ENCODE measurements at places on chromosomes 4 and X. TPM values are rescaled to one million over a fixed set of nuclear protein-coding genes. Genes with fewer than 3 reads are reported as not detected.

ARSJ gene
- 13.8 TPM for total RNA-seq

CFI gene
- 4.2 TPM for total RNA-seq

HSPA4L gene
- 7.5 TPM for total RNA-seq

IRF2 gene
- 36.4 TPM for total RNA-seq

LRCH2 gene
- 5.1 TPM for total RNA-seq

CNGA1 gene
- total RNA-seq = not detected

GPR78 gene
- total RNA-seq = not detected

ARX gene
- total RNA-seq = not detected

TRIM60 gene
- not detected for total RNA-seq

CLNK gene
- total RNA-seq = not detected

RAB9B gene
- 0.34 TPM for total RNA-seq

SCD5 gene
- 22.1 TPM for total RNA-seq

HTT gene
- total RNA-seq = 72.6 TPM

GIMD1 gene
- not detected for total RNA-seq

- no peak for DNase-seq
These were observed 53.1 kb downstream of the ABLIM2 start for GRCh38 chr4:8105306-8106100.

GRCh38 chr4:1983846-1984405, 24.8 kb downstream of the NELFA start:
- DNase-seq = no peak

- no peak for DNase-seq
These were observed 43.9 kb upstream of the FAM9A start for GRCh38 chrX:8845060-8845459.

- DNase-seq = no peak
These were observed 208.9 kb downstream of the ADAMTS3 start for GRCh38 chr4:72360075-72360474.

DNA sequence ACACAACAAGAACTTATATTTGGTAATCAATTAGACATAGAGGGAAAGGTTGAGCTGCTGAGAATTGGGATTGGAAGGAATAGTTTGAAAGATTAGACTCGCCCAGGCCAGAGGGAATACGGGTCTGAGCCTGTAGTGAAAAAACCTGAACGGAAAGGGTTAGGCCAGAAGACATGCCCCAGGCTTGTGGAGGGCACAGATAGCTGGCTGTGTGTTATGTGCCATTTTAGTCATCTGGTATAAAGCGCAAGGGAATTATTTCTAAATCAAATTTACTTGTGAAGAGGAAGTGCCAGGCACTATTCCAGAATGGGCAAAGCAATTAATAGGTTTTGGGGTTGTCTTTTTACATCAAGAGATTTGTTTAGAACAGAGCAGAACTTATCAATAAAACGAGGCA, 187.5 kb upstream of the ANKRD50 start:
- no peak for DNase-seq

GRCh38 chr4:54066718-54067129, 2.3 kb upstream of the CHIC2 start:
- no peak for DNase-seq

GRCh38 chr4:128162434-128162833, 101.3 kb downstream of the LARP1B start:
- no peak for DNase-seq

GRCh38 chrX:129719268-129719667, 19.5 kb upstream of the XPNPEP2 start:
- DNase-seq = no peak

GRCh38 chr4:150464523-150464922, 117.4 kb upstream of the MAB21L2 start:
- no peak for DNase-seq

DNA sequence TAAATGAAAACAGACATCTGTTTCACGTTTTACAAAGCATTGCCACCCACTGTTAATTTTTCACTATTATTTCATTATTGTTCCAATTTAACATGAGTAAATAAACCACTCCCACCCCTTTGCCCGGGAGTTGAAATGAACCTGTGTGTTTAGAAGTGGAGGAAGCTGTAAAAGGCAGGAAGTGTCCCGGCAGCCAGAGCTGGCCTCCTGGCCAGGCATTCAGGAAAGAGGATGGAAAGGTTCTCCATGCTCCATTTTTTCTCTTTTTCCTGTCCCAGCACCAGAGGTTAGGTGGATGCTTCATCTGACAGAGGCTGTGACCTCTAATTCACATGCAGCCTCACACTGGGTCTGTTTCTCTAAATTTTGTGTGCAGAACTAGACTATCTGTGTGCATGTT, 55.5 kb upstream of the LNX1 start:
- DNase-seq = no peak

DNA sequence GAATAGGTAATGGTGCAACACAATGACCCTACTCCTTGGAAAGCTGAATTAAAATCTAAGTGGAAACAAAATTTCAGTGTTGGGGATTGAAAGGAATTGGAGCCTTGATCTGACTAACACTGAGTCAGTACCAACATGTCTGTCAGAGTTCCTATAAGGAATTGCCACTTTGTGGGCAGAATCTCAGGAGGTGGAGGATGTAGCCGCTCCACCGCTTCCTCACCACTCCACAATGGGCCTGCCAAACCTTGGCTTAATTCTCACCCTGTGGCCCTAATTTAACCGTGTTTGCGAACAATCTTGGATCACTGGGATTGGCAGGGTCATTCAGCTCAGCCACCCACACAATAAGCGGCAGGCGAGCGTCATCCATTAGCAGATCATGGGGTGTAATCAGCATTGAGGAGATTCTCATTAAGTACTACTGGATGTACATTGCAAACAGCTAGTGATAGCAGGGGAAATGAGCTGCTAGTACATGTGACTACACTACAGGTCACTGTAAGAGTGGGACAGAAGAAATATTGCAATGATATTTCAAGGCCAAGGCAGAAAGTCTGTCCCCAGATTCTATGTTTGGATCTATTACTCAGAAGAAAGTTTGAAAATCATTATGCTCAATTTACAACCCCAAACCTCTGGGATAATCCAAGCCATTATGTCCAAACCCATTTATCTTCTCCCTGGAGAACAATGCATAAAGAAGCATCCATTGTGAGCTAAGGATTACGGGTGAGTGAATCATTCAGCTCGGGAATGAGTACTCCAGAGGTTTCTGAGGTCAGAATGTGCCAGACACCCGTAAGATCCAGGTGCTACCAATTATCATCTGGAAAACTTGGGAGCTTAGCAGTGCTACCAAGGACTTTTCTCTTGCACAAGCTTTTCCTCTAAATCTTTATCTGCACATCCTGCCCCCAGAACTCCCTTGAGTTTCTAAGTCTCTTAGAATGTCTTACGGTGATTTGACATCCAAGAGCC, 5.8 kb downstream of the SRPX start:
- DNase-seq = no peak

DNA sequence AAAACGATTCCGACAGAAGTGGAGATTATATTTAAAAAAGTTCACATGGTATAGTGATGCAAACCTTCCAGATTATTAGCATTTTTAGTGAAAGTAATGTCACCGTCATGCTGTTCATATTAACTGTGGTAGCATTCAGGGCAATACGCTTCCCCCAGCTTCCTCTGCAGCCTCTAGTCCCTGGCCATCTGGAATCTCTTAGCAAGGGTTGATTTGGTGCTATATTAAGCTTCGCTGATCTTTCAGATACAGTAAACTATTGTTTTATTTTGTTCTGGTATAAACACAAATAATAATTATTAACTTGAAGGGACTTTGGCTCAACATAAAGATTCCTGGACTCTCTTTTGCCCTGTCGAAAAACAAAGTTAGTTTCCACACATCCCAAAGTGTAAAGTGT, 1080.5 kb upstream of the TENM3 start:
- DNase-seq = no peak

GRCh38 chrX:109774706-109775105, 41.6 kb upstream of the ACSL4 start:
- DNase-seq = peak; percentile 16

GRCh38 chr4:53717064-53717549, 125.8 kb upstream of the LNX1 start:
- DNase-seq = no peak

- DNase-seq = no peak
These were observed 1661.6 kb upstream of the PCDH7 start for GRCh38 chr4:29058531-29058930.

DNA sequence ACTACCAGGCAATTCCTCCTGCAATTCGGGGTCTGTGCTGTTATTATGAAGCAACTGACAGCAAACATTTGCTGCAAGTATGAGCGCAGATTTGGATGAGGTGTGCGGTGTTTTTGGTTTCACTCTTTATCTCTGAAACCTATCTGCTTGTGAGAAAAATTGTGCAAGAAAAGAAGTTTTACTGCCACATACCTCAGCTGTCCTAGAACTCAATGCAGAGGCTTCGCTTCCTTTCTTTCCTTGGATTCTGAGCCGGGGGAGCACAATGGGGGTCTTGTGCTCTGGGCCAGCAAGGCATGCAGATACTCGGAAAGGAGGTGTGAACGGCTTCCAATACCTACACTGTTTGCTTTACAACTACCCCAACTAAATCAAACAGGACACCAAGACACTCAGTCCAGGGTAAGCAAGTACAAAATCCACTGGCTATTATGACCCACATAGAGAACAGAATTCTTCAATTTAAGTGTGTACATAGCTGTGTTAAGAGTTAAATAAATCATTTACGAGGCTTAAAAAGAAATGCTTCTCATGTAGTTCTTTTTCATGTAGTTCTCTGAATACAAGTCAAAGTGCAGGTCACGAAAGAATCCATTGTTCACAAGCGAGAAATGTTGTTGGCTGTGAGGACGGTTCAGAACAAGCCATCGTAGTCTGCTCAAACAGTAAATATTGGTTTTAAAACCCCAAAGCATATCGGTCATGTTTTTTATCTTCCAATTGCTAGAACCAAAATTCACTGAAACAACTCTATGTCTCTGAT, 1.1 kb downstream of the SORBS2 start:
- no peak for DNase-seq

DNA sequence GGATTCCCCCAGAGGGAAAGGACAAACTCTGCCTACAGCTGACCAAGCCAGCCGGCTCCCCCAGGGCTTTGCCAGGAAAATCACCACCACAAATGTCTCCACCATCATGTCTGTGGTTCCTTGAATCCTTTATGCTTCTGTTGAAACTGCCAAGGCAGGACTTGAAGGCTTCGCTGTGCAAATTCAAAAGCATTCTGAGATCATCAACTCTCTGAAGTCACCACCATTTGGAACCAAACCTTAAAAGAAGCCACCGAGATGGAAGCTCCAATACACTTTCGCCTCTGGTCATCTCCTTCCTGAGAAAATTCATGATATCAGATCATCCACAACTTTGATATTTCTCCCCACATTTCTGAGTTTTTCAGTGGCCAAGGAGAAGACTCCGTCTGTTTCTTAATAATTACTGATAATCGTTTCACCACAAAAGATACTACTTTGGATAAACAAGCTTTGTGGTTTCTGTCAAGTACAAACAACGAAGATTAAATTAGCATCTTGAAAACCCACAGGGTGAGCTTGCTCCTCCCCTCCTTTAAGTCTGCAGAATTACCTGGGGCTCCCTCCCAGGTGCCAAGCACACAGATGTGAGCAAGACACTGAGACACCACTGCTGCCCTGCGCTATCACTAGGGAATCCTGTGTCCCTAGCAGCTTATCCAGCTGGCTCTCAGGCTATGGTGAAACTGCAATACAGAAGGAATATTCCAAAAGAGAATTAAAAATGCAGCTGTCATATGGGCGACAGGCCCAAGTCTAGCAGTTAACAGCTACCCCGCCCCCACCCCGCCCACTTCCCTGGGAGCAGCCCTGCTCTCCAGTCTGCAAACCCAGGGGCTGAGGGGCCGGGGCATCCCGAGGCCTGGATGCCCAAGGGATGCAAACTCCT, 125.0 kb upstream of the TBL1X start:
- no peak for DNase-seq

- DNase-seq = no peak
These were observed 1614.9 kb downstream of the ARAP2 start for GRCh38 chr4:34629451-34629850.

- no peak for DNase-seq
These were observed 45.8 kb upstream of the CLCN4 start for GRCh38 chrX:10110984-10111363.

- DNase-seq = no peak
These were observed 731 bp upstream of the GPC3 start for GRCh38 chrX:133985967-133986683.

GRCh38 chrX:31353095-31353494, 281.3 kb upstream of the FTHL17 start:
- peak; percentile 48 for DNase-seq

GRCh38 chr4:16140879-16141249, 57.0 kb upstream of the PROM1 start:
- DNase-seq = peak; percentile 99

- no peak for DNase-seq
These were observed 74.3 kb upstream of the ANXA3 start for GRCh38 chr4:78477276-78477675.

GRCh38 chr4:15598644-15599043, 56.5 kb downstream of the FBXL5 start:
- no peak for DNase-seq

- peak; percentile 38 for DNase-seq
These were observed 143.5 kb upstream of the MAMLD1 start for GRCh38 chrX:150219374-150220185.

DNA sequence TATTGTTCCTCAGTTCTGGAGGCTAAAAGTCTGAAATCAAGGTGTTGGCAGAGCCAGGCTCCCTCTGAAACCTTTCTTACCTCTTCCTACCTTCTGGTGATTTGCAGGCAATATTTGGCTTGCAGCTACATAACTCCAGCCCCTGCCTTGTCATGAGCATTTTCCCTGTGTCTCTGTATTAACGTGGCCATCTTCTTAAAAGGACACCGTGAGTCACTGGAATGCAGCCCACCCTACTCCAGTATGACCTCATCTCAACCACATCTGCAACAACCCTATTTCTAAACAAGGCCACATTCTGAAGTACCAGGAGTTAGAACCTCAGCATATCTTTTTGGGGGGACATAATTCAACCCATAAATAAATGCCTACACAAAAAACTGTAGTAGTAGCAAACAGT, 40.7 kb downstream of the FANCB start:
- peak; percentile 1 for DNase-seq
